ENCODE measurements at places on chromosomes 1 and 21.

- DNase-seq = peak; percentile 23
These were observed 20.9 kb downstream of the SLC1A7 start for GRCh38 chr1:53121319-53122172.

DNA sequence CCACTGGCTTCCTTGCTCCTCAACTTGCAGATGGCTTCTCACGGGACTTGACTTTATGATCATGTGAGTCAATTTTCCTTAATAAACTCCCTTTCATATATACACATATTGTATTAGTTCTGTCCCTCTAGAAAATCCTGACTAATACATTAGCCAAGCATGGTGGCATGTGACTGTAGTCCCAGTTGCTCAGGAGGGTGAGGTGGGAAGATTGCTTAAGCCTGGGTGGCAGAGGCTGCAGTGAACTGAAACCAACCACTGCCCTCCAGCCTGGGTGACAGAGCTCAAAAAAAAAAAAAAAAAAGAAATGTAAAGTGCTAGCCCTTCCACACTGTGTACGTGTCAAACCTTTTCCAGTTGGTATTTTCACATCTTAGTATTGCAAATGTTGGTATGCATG is 857.0 kb downstream of the LTN1 start:
- DNase-seq = no peak

DNA sequence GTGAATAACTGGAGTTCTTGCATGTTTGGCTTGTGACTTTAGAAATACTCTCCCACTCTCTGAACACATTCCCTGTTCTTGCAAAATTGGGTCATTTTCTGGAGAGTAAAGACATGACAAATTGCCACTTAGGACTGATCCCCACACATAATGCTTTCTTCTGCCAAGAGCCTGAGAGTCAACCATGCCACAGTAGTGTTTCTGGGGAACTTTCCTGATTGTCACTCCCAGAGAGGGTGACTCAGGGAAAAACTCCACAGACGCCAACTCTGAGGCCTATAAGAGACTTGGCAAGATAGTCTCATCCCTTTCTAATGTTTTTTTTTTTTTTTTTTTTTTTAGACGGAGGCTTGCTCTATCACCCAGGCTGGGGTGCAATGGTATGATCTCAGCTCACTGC is 157.8 kb downstream of the ATG4C start:
- DNase-seq = no peak

- no peak for DNase-seq
These were observed 23.3 kb downstream of the DUSP10 start for GRCh38 chr1:221718381-221719277.

GRCh38 chr21:36504067-36505058 is 24.4 kb upstream of the CLDN14 start:
- peak; percentile 64 for DNase-seq

DNA sequence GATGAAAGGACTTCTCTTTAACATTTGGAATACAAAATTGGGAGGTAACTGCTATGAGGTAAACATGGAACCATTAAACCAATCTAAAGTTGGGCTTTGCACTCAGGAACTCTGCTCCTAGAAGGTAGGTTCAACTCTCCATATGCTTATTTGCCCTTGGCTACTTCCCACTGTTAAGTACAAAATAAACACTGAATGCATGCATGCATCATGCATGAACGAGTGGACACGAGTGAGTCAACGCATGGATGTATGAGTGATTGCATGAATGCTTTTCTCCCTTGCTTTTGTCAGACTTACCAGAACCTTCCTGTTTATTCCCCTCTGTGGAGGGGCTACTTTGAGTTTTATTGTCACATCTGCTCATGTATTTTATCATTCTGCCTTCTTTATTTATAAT is 42.4 kb upstream of the RUNX1 start:
- DNase-seq = no peak

DNA sequence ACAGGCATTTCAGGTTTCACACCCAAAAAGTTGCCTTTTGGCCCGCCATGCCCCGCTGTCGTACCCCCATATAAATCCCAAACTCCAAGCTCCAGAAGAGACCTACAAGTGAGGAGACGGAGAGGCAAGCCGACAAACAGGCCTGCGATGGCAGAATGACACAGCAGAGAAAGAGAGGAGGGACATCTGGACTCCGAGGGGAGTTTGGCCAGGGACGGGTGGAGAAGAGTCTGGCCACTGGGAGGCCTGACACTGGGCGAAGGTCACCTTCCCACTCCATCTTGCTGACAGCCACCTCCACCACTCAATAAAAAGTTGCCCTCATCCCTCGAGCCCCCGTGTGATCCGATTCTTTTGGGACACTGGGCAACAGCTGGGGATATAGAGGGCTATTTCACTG is 1.9 kb upstream of the CFH start:
- DNase-seq = no peak

- no peak for DNase-seq
These were observed 49.1 kb downstream of the DSCAM start for GRCh38 chr21:40797891-40798290.

- no peak for DNase-seq
These were observed 55.1 kb downstream of the SLC22A15 start for GRCh38 chr1:116031302-116031835.

DNA sequence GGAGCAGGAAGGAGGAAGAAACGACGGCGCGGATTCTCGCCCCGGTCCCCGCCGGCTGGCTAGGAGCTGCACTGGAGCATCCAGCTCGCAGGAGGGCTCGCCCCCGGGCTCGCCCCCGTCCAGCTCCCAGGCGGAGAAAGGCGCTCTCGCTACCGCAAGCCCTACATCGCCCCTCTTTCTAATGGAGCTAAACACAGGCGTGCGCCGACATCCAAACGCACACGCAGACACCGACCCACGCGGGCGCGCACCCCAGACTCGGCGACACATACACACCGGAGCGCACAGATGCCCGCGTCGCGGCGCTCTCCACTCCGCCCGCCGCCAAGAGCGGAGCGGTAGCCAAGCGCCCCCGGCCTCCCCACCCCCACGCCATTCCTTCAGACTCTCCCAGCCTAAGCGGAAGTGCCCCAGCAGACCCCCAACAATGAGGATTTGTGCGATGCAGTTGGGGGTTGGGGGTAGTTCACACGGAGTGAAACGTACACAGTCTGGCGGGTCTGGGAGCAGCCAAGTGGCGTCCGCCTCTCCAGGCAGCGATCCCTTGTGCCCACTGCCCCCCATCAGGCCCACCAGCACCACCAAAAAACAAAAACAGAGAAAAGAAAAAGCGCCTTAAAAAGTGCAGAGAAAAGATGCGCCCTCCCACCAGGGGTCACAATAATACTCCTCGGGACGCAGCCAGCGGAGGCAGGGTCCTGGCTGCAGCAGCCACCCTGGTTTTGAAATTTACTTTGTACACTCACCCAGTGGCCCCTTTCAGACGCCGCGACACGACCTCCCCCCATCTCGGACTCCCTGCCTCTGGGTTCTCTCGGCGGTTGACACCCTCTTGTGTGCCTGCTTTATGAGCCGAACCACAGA is 1.4 kb downstream of the DAB1 start:
- peak; percentile 44 for DNase-seq

GRCh38 chr1:218525031-218525430 is 179.9 kb downstream of the TGFB2 start:
- no peak for DNase-seq

- no peak for DNase-seq
These were observed 126.8 kb upstream of the EDN2 start for GRCh38 chr1:41611068-41611931.

- DNase-seq = no peak
These were observed 14.8 kb upstream of the KIF1B start for GRCh38 chr1:10195570-10195969.

GRCh38 chr1:190736971-190737590 is 259.4 kb upstream of the BRINP3 start:
- no peak for DNase-seq

- DNase-seq = no peak
These were observed 926 bp upstream of the MRPL55 start for GRCh38 chr1:228109962-228110488.

DNA sequence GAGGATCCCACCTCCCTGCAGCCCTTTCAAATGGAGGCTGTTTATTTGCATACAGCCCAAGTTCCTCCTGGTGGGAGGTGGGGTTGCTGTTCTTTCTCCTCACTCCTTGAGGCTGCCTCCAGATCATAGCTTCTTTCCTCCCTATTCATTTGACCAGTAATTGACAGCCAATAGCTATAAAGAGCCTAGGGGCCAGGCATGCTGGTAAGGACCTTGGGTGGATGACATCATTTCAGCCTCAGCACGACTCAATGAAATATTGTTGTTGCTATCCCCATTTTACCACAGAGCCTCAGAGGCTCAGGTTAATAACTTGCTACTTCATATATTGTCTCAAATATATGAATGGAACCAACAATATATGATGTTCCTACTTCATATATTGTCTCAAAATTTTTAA is 31.1 kb downstream of the ZSCAN20 start:
- DNase-seq = no peak

DNA sequence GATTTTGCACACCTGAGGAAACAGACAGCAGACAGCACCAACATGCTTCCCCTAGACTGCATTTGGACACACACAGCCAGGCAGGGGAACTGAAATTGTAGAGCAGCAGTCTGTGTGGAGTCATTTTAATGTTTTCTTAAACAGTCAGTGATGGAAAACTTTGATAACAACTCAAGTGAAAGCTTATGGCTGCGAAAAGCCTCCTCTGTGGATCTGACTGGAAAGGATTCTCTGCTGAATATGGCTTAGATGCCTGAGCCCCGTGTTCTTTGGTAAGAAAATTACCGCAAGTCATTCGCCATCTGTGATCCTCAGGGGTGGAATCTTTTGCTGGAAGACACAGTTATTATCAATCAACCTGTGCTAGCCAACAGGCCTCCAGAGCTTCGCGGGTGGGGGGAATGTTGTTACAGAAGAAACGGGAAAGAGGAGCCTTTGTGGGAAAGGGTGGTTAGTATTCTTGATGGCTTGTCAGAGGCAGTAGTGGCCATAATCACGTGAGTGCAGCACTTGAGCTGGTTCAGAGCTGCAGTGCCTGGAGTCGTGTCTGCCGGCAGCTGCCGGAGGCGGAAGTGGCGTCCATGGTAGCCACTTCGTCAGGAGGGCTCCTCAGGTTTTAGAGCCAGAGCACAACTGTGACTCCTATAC is 204.7 kb downstream of the ST6GALNAC3 start:
- DNase-seq = peak; percentile 65

DNA sequence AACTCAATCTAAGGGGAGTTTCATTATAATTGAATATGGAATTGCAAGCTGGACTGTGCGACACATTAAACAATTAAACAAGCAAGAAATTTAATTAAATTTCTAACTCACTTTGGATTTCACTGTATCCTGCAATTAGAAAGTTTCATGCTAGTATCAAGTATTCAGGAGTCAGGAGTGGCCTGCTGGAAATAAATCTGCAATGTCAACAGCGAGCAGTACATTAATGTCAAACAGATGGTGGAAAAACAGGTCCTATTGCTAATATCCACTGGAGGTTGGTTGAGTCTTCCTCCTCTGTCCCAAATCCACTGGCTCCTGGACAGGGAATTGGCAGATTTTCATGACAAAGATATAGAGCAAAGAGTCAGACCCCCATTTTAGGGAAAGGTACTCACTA is 237.1 kb downstream of the VAV3 start:
- no peak for DNase-seq

DNA sequence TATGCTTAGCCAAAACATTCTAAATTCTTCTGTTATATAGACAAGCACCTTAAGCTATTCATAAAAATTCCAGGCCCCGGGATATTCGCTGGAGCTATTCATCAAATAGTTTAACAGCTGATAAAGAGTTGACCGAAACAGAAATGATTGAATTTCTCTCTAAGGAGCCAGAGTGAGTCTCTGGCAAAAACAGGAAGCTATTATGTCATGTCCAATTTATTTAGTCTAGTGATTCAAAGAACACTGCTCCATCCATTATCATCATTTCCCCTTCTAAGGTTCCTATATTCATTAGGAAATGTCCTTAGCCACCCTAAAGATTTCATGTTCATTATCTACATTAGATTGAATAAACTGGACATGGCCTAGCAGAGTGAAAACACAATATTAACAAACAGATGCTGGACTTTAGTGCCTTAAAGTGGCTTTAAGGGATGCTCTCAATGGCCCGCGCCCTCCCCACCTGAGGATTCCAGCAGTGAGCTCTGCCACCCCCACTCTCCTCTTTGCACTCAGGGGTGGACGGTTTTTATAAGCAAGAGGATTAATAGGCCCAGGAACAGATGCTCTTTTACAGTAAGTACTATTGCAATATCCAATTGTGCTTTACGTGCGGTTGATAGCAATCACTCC is 122.1 kb upstream of the RGS1 start:
- no peak for DNase-seq

- DNase-seq = peak; percentile 48
These were observed 271.7 kb upstream of the C1orf174 start for GRCh38 chr1:4171480-4172450.

GRCh38 chr1:51299981-51300670 is 30.2 kb downstream of the TTC39A start:
- no peak for DNase-seq

DNA sequence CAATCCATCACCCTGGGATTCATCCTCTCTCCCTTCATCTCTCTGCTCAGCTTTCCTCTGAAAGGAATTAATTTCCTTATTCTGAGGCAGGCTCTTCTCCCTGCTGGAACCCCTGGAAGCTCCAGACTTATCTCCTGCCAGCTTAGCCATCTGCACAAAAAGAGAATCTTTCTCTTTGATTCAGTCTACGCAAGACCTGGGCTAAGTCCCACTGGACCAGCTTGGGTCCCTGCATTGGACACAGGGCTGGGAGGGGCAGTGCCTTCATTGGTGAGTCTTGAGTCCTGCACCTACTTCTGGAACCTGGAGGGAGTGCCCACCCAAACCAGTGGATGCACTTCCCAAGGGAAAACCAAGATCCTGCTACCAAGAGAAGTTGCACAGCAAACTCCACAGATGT is 271.7 kb upstream of the CSF3R start:
- no peak for DNase-seq

DNA sequence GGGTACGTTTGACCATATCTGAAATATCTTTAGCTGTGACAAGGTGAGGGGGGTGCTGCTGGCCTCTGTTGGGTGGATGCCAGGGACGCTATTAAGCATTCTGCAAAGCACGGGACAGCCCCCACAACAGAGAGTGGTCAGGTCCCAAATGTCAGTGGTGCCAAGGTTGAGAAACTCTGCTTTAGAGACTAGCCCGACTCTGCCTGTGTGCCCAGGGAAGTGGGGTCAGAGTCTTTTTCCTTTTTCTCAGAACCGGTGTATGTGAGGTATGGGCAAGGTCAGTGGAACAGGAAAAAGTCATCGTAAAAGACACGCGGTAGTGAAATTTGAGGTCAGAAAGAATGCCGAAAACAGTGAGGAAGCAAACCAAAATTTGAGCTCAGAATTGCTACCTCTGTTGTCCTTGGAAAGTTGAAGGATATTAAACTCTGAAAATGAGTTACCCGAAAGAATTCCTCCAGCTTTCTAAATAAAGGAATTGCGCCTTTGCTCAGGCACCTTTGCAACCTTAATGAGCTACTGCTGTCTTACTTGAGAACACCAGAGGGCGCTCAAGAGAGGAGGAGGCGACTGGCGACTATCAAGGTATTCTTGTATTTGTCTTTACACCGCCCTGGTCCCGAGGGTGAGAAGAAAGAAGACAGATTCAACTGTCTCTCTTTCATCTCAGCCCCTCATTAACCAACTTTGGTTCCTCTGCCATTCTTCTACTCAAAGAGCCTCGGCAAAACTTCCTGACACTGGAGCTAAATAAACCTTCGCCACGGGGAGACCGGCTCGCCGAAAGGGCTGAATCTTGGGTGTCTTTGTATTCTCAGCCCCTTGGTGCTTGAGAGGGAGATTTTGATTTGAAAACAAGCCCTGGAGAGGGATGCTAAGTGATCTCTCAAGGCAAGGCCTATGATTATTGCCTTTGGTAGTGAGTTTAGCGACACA is 85.4 kb upstream of the OLIG2 start:
- DNase-seq = peak; percentile 70
